Muscle of leg (tissue), 16 donors: ENCODE measurements at places on chromosomes 2 and 18. TPM values are rescaled to one million over a fixed set of nuclear protein-coding genes. Genes with fewer than 3 reads are reported as not detected.

GRCh38 chr2:25222477-25223121, 54.2 kb upstream of the POMC start:
- DNase-seq: no peak

- DNase-seq: no peak
Observed at GRCh38 chr2:119005555-119005954, 63.6 kb downstream of the MARCO start.

DNA sequence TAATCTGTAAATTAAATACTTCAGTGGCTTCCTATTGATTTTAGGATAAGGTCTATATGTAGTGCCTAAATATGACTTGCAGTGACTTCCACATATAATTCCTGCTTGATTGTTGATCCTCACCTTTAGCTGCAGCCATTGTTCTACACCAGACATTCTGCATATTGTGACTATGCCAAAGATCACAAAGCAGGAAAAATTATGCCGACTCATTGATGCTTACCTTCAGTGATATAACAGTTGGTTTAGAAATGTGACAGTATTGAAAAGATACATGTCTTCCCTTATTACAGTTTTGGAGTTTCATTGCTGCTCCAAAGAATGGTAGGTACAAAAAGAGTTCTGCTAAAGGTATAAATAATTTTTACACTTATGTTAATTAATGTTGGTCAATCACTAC, 12.3 kb upstream of the SPAG16 start:
- DNase-seq: no peak

GRCh38 chr18:59033974-59034373, 105.7 kb upstream of the SEC11C start:
- no peak for DNase-seq

DNA sequence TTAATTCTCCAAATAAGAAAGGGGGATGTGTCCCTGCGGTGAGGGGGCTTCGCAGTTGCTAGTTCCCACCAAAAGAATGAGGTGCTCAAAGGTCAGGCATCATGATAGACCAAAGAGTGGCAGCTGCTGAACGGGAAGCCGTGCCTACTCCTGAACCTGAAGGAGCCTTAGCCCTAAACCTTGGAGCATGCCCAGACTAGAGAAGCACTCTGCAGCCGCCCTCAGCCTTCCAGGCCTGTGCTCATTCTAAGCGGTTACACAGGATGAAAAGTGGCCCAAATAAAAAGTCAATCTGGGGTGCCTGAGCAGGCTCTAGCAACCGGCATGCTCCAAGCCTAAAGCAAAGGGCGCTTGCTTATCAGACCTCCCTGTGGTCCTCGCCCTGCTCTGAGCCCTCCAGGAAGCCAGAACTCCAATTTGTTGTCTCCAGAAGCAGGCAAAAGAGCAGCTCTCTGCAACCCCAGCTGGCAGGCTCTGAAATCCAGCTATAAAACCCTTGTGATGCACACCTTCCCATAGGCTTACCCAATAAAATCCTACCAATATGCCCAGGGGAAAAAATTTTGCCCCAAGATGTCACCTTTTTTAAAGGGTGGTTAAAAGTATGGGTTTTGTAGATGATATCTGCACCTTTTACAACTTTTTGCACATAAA, 17.5 kb downstream of the UXS1 start:
- no peak for DNase-seq

- peak; percentile 80 for DNase-seq
Observed at GRCh38 chr2:207073801-207074678, 91.7 kb downstream of the KLF7 start.

Gene INHA
- 0.27 TPM for total RNA-seq
